ENCODE measurements at places on chromosomes 4 and X. TPM values are rescaled to one million over a fixed set of nuclear protein-coding genes. Genes with fewer than 3 reads are reported as not detected.

The CLTRN gene
- total RNA-seq: 0.57 TPM

The ADAMTS3 gene
- total RNA-seq: 0.36 TPM

DNA sequence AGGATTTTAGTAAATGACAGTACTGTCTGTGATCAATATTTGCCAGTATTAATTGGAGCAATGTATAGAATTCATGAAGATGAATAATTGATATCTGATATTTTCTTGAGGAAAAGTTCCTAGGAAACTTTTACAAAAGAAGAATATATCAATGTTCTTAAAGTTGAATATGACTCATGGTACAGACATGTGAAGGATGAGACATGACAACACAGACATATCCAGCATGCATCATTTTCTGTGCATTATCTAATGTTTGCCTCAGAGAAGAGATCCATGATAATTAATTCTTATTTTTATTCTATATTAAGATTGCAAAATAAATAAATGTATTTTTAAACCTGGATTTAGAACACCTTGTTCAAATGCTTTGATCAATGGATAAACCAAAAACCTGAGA, 452.9 kb upstream of the EPHA5 start:
- H3K27me3 ChIP-seq: no peaks in the 10 kb centered on the region
- H3K4me1 ChIP-seq: no peaks in the 10 kb centered on the region
- no peak overlapping the region for H3K4me3 ChIP-seq
- DNase-seq: no peak
- H3K27ac ChIP-seq: no peak overlapping the region

DNA sequence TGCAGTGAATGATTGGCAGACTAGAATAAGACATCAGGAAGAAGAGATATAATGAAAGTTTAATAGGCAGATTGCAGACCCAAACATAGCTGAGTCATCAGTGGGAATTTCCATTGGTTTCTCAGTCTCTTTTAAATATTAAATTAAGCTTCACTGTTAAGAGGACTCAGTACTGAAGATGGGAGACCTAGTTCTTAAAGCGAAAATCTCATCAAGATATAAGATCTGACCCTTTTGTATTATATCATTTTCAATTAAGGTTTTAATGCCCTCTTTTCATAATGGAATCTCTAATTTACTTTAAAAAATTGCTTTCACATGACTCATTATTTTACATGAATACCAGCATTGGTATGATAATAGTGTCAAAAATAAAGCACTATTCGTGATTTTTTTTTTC, 168.9 kb upstream of the ATOH1 start:
- no peaks in the 10 kb centered on the region for H3K36me3 ChIP-seq
- H3K4me3 ChIP-seq: no peak overlapping the region
- H3K4me1 ChIP-seq: no peaks in the 10 kb centered on the region
- H3K27ac ChIP-seq: no peak overlapping the region

The PCDH19 gene
- total RNA-seq: 1.6 TPM

- no peaks in the 10 kb centered on the region for H3K4me1 ChIP-seq
- no peak for DNase-seq
- no peak overlapping the region for H3K27ac ChIP-seq
- H3K36me3 ChIP-seq: no peaks in the 10 kb centered on the region
Observed at GRCh38 chr4:165766018-165766417, 107.0 kb upstream of the TLL1 start.

Data from prostate gland (tissue), 2 donors.